ENCODE measurements at places on chromosomes 4 and X.

DNA sequence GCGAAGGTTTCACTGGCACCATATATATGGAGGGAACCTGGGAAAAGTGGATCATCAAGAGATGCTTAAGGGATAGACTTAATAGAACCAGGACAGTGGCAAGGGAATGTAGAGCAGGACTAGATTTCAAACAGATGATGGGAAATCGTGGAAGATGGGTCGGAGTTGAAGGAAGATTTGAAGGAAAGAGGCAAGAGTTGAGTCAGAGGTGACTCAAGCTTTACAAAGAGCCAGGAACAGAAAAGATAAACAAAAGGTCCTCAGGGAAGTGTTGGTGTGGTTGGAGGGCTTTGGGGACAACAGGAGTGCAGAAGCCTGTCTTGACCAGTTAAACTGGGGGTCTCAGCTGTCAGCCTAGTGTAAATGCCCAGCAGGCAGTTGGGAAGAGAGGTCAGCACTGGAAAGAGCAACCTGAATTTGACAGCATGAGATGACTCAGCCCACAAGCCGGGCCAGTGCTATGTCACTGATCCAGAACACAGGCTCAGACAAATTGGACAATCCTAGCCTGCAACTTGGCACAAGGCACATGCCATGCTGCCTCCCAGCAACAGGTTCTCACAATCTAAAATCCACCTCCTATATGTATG lies 230.5 kb downstream of the IDS start:
- no peak for DNase-seq

- DNase-seq = no peak
These were observed 879.2 kb upstream of the IGFBP7 start for GRCh38 chr4:57989430-57989829.

GRCh38 chrX:43313035-43313434 lies 343.1 kb upstream of the MAOA start:
- no peak for DNase-seq

- no peak for DNase-seq
These were observed 59.7 kb upstream of the PGRMC2 start for GRCh38 chr4:128347175-128347868.
